ENCODE measurements at places on chromosomes 3 and 15. TPM values are rescaled to one million over a fixed set of nuclear protein-coding genes. Genes with fewer than 3 reads are reported as not detected.

GRCh38 chr15:26690778-26691177, 82.1 kb downstream of the GABRB3 start:
- H3K4me1 ChIP-seq: no peaks in the 10 kb centered on the region
- H3K4me3 ChIP-seq: no peak overlapping the region
- no peaks in the 10 kb centered on the region for H3K36me3 ChIP-seq
- H3K27me3 ChIP-seq: no peaks in the 10 kb centered on the region

GRCh38 chr15:60563066-60563465, 84.1 kb upstream of the ICE2 start:
- no peak overlapping the region for H3K27ac ChIP-seq
- H3K27me3 ChIP-seq: no peaks in the 10 kb centered on the region
- H3K4me1 ChIP-seq: no peaks in the 10 kb centered on the region
- DNase-seq: no peak
- H3K4me3 ChIP-seq: no peak overlapping the region
- H3K36me3 ChIP-seq: no peaks in the 10 kb centered on the region

Gene HRG
- not detected for polyA plus RNA-seq

GRCh38 chr3:59118928-59119327, 69.1 kb upstream of the CFAP20DC start:
- H3K36me3 ChIP-seq: no peaks in the 10 kb centered on the region
- H3K4me1 ChIP-seq: no peaks in the 10 kb centered on the region
- H3K27ac ChIP-seq: no peak overlapping the region
- DNase-seq: no peak
- H3K27me3 ChIP-seq: no peaks in the 10 kb centered on the region

- no peaks in the 10 kb centered on the region for H3K4me1 ChIP-seq
- H3K27me3 ChIP-seq: no peaks in the 10 kb centered on the region
- no peak overlapping the region for H3K27ac ChIP-seq
- no peaks in the 10 kb centered on the region for H3K36me3 ChIP-seq
- no peak for DNase-seq
- no peak overlapping the region for H3K4me3 ChIP-seq
Measured at GRCh38 chr3:3848923-3849275, 49.7 kb downstream of the LRRN1 start.

DNA sequence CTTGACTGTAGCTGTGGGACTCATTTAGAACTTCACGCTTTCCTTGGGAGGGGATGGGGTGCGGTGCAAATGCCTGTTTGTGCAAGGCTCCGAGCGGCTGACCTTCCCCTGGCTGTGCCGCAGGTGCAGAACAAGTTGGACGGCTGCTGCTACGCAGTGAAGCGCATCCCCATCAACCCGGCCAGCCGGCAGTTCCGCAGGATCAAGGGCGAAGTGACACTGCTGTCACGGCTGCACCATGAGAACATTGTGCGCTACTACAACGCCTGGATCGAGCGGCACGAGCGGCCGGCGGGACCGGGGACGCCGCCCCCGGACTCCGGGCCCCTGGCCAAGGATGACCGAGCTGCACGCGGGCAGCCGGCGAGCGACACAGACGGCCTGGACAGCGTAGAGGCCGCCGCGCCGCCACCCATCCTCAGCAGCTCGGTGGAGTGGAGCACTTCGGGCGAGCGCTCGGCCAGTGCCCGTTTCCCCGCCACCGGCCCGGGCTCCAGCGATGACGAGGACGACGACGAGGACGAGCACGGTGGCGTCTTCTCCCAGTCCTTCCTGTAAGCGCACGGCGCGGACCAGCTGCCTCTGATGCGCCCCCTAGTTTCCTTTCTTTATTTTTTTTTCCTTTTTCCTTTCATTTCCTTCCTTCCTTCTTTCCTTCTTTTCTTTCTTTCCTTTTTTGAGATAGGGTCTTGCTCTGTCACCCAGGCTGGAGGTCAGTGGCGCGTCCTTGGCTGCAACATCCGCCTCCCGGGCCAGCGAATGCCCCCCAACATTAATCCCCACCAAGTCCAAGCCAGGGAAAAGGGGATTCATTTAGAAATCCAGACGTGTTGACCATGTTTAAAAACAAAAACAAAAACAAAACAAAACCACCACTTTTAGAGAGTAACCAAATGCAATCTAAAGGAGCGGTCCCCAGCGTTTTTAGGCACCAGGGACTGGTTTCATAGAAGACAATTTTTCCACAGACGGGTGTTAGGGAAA, 42.7 kb downstream of the EIF2AK4 start:
- peaks cover 63% of the 10 kb centered on the region for H3K36me3 ChIP-seq
- peak; percentile 89 for DNase-seq
- no peaks in the 10 kb centered on the region for H3K27me3 ChIP-seq
- H3K4me1 ChIP-seq: peaks cover 7% of the 10 kb centered on the region
- H3K27ac ChIP-seq: peak overlapping the region; percentile 53

- no peak for DNase-seq
- no peaks in the 10 kb centered on the region for H3K36me3 ChIP-seq
- no peak overlapping the region for H3K27ac ChIP-seq
- H3K4me1 ChIP-seq: no peaks in the 10 kb centered on the region
Measured at GRCh38 chr15:35720019-35720418, 174.1 kb upstream of the DPH6 start.

GRCh38 chr3:120909602-120909878, 1.5 kb downstream of the STXBP5L start:
- no peaks in the 10 kb centered on the region for H3K36me3 ChIP-seq
- peak overlapping the region; percentile 51 for H3K4me3 ChIP-seq
- peaks cover 16% of the 10 kb centered on the region for H3K27me3 ChIP-seq
- no peak overlapping the region for H3K27ac ChIP-seq
- no peaks in the 10 kb centered on the region for H3K4me1 ChIP-seq
- peak; percentile 25 for DNase-seq

- H3K27ac ChIP-seq: no peak overlapping the region
- no peak overlapping the region for H3K4me3 ChIP-seq
Measured at GRCh38 chr3:33377489-33377888, 62.7 kb downstream of the UBP1 start.

Gene C15orf62
- 0.06 TPM for polyA plus RNA-seq

Gene NIPA2
- polyA plus RNA-seq: 32.0 TPM

DNA sequence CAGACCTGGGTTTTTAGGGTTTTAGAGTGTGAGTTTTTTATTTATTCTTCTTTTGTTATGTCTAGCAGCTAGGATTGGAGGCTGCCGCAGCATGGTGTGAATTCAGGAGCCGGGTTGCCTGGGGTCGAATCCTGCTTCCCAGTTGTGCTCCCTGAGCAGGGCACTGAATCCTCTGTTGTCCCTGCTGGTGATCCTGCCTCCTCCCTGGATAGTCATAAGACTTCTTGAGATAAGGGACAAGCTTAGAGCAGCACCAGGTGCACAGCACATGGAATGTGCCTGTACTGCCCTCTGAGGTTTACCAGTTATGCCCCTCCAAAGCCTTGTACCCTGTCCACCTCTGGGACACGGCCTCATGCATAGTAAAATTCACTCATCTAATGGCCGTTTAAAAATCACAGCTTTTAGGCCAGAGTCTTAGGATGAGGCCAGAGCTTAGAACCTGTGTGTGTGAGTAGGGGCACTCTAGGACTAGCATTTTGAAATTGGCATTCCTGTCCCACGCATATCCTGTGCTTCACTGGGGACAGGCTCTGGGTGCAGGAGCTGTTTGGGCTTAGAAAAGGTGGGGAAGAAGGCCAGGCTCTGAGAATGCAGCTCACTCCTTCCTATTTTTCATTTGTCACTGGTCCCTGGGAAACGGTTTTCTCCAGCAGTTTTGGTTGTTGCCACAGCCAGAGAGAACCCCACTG, 47.7 kb downstream of the CHCHD6 start:
- H3K27me3 ChIP-seq: no peaks in the 10 kb centered on the region
- H3K4me1 ChIP-seq: peaks cover 56% of the 10 kb centered on the region
- H3K4me3 ChIP-seq: no peak overlapping the region
- H3K36me3 ChIP-seq: no peaks in the 10 kb centered on the region
- no peak overlapping the region for H3K27ac ChIP-seq

Gene CACNA2D2
- 1.1 TPM for polyA plus RNA-seq

DNA sequence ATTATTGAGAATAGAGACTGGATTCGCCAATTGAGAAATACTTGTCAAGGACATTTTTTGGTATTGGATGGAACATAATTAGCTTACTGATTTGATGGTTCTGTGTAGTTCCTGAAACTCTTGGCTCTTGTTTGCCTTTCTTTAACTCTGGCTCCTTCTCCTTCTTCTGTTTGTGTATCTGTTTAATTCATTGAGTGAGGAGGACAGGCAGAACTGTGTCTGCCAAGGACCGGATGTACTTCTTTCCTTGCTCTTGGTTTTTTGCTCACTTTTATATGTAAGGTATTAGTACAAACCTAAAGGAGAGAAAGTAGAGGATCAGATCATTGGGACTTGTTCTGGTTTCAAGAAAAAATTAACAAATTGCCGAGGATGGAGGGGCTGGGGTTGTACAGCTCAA, 48.9 kb downstream of the TCF12 start:
- H3K27ac ChIP-seq: no peak overlapping the region
- H3K36me3 ChIP-seq: peaks cover 4% of the 10 kb centered on the region
- no peak for DNase-seq
- no peak overlapping the region for H3K4me3 ChIP-seq

DNA sequence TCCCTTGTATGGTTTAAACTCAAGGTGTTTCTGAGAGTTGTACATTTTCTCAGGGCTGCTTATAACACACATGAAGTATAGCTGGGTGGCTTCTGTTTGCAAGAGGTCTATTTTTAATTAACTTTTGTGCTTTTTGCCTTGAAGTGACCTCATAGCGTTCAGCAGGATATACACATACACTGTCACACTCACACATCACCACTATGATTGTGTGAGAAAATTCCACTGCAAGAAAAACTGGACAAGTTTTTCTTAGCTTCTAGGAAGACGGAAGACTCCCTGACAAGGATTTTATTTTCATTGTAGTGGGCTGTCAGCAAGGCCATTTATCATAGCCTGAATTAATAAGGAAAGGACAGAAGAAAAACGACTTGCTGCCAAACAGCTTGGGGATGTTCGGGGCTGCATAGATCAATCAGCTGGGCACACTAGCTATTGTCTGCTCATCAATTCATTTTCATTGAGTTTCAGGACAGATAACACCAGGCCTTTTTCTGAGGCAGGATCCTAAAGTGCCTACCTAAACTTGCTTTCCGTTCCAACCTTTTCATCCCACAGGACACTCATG, 192.8 kb upstream of the CRBN start:
- no peak overlapping the region for H3K4me3 ChIP-seq
- H3K36me3 ChIP-seq: no peaks in the 10 kb centered on the region
- no peak for DNase-seq
- no peaks in the 10 kb centered on the region for H3K27me3 ChIP-seq
- H3K4me1 ChIP-seq: no peaks in the 10 kb centered on the region

Gene GABRA5
- polyA plus RNA-seq: 0.26 TPM

Gene PLA2G4E
- polyA plus RNA-seq: not detected

Gene DALRD3
- 99.4 TPM for polyA plus RNA-seq

DNA sequence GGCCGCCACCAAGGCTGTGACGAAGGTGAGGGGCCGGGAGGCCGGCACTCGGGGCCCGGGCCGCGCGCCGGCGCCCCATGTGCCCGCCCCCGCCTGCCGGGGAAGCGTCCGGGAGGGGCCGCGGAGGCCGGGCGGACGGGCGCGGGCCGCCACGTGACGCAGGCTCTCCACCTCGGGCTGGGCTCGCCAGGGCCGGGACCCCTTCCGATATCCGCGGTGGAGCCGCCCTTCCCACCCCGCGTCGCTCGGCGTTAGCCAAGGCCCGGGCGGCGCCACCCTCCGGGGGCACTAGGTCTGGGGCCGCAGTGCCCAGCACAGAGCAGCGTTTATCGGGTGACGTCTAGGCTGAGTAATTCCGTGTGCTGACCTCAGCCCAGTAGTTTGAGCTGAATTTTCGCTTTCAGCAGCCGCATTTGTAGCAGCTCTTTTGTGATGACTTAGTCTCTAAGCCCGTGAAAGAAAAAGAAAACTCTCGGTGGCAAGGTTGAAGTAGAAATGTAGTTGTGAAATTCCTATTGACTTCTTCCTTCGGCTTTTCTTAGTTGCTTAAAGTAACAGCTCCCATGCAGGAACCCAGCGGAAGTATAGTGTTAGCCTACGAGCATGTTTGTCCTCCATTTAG, 885 bp downstream of the CDV3 start:
- peak; percentile 85 for DNase-seq
- H3K4me1 ChIP-seq: peaks cover 17% of the 10 kb centered on the region
- no peaks in the 10 kb centered on the region for H3K27me3 ChIP-seq

Gene ITIH1
- polyA plus RNA-seq: not detected

Data from SK-N-SH (cell line).